ENCODE measurements at places on chromosomes 4 and X.

DNA sequence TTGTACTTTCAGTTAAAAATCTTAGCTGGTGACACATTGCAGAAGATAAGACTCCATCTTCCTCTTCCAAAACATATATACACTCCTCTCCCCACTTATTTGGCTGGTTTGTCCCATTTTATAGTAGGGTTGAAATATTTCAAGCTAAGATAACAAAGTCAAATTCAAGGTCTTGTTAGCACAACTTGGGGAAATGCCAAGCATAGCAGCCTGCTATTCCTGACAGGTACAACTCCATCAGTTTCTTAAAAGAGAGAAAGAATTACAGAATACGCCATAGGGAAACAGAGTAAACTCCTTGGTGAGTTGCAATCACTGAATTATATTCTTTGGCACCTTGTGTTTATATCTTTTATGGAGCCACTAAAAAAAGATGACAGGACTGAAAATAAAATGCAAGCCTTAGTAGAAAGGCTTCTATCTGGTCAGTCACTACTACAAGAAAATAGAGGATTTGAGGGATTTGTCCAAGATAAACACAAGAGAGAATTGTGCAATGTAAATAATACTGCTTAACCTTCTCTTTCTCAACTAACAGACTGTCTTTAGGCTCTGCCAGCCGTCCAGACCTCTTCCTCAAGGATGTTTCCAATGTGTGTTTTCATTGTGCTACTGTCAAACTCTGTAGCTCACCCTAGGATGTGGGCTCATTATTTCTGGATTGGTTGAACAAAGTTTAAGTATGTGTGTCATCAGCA, 170.3 kb downstream of the VEGFC start:
- no peak for DNase-seq

GRCh38 chr4:184201179-184201578, 16.5 kb downstream of the ENPP6 start:
- DNase-seq: no peak

GRCh38 chr4:94370533-94371254, 28.1 kb upstream of the HPGDS start:
- DNase-seq: no peak

DNA sequence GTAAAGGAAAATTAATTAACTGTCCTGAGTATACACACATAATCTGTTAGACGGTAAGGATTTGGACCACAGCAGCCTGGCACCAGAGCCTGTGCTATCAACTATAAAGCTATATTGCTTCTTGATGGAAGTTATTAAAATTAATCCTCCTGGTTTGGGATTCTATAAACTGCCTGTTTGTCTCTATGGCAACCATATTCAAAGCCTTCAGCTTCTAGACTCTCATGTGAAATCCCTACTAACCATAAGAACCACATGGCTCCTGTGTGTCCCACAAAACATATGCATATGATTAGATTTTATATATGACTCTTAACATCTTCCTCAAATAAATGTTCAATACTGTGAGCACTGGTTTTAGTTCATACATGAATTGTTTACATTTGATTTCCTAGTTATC, 380.8 kb downstream of the ANKRD50 start:
- DNase-seq: no peak

GRCh38 chrX:130125091-130125874, 15.0 kb upstream of the ELF4 start:
- DNase-seq: peak; percentile 62

- no peak for DNase-seq
These were observed 81.7 kb downstream of the PCDH7 start for GRCh38 chr4:30801876-30802275.

DNA sequence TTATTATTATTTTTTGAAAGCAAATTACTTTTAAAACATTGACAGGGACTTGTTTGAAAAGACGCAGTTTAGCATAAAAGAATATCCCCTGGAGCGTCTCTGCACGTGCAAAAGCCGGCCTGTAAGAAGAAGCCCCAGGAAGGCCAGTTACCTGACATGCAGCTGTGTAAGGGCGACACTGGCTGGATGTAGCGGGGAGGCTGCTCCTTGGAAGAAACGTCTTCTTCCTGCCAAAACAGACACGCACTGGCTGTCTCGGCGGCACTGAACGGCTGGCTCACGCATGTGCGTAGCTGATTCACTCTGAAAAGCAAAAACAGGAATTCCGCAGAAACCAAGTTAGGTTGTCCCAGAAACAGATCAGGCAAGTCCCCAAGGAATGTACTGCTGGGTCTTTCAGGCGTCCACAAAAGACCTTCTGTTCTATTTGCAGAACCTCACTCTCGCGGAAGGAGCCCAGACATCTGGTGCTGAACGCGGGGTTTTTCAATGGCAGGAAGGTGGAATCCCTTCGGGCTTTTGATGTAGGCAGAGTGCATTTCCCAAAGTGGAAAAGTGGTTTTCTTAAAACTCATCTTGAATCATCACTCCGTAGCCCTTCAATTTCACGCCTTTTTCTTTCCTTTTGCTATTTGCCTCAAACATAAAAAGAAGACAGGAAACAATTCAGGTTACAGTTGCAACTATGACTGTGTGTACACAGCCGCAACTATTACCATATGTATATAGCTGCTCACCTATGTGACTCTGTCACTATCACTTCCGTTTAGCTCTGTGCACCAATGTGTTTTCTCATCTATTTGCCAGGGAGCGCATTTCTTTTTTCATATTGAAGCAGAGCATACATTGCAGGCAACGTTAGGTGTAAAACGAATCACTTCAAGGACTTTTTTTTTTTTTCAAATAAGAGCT, 38.1 kb upstream of the ARSH start:
- peak; percentile 9 for DNase-seq

DNA sequence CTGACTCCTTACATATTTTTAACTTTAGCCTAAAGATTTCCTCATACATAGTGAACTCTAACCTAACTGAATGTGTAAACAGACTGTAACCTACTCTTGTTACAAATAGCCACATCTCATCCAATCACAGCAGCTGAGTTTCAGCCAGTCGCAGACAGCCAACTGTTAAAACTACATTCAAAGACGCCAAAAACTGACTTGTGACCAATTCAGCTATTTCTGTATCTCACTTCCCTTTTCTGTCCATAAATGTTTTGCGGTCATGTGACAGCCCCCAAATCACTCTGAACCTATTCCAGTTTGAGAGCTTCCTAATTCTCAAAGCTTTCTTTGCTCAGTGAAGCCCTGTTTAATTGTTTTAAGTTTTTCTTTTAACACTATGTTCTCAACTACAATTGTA, 2731.9 kb downstream of the ARAP2 start:
- no peak for DNase-seq

GRCh38 chr4:70844180-70844579, 4.5 kb upstream of the GRSF1 start:
- no peak for DNase-seq

DNA sequence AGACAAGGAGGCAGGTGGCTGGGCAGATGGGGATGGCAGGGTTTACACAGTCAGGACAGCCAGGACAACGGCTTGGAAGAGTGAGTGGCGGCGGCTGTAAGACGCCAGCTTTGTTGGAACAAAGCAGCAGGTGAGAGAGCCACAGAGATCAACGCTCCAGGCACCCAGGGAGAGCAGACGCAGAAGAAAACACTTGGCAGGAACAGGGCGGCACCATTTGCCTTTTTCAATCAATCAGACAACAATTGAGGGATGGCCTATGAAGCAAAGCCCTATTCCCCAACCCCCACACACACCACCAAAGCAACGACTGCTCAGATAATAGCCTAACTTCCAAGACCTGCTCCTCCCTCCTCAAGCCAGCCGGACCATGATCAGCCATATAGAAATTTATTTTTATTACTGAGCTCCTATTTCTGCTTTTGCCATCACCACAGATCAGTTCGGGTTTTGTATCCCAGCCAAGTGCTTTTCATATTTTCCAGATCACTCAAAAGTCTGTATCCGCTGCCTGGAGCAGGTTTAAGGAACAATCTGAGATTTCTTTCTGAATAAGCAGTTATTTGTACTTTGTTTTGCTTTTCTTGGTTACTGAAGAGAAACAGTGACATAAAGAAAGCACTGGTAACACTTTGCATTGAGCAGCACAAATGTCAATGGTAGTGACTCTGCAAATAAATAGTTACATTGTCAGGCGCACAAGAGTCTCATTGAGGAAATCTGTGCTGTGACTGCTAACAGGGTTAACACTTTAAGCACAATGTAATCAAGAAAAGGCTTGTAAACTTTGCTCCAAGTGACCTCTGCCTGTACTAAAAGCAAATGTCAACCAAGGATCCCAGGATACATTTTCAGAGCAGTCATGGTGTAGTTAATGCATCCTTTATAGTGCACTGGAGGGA, 81.8 kb upstream of the RBPJ start:
- no peak for DNase-seq

DNA sequence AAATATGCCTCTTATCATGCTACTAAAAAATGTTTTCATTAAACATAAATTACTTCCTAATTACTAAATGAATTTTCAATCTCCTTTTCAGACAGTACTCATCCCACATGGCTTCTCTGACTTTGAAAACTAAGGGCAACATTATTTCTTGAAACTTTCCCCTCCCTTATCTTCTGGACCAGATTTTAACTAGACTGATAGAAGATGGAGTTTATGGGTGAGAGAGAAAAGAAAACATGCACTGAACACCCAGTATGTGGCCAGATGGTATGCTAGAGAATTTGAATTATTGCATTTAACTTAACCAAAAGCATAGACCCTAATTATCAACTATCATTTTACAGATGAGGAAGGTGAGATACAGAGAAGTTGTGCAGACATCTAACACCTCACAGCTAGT, 16.8 kb downstream of the CNOT6L start:
- DNase-seq: no peak

DNA sequence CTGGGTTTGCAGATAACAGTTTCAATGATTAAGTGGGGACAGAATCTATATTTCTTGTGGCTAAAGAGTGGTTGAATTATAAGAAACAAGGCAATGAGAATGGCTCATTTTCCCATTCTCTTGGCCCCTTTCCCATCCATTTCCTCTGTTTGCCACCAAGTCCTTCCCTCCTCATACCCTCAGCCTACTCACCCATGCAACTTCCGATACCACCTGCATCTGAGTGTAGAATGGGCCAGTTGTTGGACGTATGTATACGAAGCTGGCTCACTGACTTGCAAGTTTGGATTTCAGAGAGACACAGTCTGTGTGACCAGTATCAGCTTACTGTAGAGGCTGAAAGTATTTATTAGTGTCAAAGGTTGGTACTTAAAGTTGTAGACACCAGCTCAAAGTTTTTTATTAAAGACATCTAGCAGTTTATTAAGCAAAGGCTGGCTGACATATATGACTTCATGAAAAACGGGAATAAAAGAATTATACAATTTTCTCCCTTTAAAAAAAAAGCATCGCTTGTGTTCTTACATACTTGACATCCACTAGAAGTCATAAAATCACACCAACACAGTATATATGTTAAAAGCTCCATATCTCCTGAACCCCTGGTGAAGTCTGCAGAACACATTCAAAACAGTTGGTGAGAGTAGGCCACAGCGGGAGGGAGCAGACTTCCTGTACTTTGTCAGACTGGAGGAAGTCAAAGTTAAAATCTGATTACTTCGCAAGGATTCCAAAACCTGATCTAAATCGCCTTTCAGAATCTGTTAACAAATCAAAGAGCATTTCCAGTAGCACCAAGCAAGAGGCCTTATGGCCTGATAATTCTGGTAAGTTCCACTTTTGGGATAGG, 22.4 kb upstream of the STIM2 start:
- DNase-seq: no peak

DNA sequence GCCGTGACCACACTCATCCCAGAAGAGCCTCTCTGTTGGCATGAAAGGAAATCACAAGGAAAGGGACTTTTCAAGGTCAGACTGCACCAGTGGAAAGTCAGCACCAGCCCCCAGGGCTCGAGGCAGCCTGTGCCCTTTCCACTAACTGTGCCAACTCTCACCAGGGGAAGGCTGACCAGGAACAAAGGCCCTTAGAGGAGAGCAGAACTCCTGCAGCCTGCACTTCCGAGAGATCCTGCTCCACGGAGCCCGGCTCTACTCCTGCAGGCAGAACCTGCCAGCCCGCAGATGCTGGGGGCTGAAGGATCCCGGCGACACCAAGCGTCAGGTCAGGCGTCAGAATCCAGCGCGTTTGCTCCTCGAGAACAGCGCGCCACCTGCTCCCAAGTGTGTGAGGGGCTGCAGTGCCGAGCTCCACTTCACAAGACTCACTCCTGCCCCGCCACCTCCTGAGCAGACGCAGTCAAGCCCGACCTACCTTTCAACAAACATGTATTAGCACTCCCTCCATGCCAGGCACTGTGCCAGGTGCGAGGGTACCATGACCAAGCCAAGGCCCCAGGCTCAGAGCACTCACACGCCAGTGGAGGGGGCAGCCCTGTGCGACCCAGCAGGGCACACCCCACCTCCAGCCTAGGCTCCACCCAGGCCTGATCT, 13.6 kb upstream of the HELT start:
- DNase-seq: peak; percentile 22

- DNase-seq: no peak
These were observed 779 bp upstream of the PRSS12 start for GRCh38 chr4:118353534-118354030.

DNA sequence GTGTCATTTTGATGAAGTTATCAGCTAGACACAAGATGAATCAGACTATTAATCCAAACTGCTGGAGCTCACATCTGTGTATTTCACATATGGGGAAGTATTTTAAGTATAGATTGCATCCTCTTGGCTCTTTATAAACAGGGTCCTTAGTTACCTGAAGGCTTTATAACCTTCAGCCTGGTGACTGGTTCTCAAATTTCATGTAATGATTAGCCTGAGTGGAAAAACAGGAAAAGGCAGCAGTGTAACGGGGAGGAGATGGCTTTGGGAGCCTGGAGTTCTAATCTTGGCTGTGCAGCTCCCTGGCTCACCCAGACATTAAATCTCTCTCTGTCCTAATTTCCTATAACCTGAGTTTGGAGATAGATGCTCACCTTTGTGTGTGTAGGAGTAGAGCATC, 103.8 kb upstream of the HPF1 start:
- no peak for DNase-seq

- no peak for DNase-seq
These were observed 76.7 kb downstream of the SH3BGRL start for GRCh38 chrX:81278616-81279015.

DNA sequence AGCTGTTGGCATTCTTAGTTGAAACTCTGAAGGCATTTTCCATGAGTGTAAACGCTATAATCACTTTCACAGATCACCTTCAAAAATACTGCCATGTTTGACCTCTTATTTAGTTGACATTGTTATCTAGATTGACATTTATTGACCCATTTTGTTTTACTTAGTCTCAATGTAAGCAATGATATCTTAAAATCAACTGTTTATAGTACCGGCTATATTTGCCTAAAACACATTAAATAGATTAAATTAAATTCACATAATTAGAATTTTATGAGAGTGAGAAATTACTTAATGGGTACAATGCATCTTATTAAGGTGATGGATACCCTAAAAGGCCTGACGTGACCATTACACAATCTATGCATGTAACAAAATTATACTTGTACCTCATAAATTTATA, 517.7 kb upstream of the FTHL17 start:
- no peak for DNase-seq

GRCh38 chrX:63917296-63917695, 132.3 kb upstream of the ARHGEF9 start:
- no peak for DNase-seq

All from heart right ventricle (tissue), 16 donors.